ENCODE measurements at places on chromosomes 6 and 20. TPM values are rescaled to one million over a fixed set of nuclear protein-coding genes. Genes with fewer than 3 reads are reported as not detected.

DNA sequence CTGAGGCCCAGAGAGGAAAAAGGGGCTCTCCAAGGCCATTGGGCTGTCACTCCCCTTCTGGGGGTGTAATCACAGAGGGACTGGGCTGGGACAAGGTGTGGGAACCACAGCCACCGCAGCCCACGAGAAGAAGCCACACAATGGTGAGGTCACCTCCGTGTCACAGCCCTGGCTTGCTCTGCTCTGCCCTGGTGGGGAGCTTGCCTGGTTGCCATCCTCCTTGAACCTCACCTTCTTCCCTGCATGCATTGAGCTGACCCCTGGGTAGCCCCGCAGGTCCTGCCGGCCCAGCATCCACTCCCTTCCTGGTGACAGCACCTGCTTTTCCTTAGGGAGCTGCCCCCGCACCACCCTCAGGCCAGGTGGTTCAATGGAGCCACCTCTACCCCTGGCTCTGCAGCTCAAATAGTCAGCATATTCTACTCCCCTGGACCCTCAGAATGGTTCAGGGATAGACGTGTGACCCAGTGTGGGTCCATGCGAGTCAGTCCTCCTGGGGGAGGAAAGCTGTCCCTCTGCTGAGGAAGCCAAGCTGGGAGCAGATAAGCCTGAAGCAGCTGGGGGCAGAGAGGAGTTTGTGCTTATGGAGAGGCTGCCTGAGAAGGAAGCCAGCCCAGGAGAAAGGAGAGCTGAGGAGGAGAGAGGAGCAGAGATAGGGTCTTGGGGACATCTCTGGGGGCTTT, 21.3 kb downstream of the RBM38 start:
- no peak for DNase-seq

- no peak for DNase-seq
Measured at GRCh38 chr6:79070206-79070825, 7.7 kb downstream of the PHIP start.

DNA sequence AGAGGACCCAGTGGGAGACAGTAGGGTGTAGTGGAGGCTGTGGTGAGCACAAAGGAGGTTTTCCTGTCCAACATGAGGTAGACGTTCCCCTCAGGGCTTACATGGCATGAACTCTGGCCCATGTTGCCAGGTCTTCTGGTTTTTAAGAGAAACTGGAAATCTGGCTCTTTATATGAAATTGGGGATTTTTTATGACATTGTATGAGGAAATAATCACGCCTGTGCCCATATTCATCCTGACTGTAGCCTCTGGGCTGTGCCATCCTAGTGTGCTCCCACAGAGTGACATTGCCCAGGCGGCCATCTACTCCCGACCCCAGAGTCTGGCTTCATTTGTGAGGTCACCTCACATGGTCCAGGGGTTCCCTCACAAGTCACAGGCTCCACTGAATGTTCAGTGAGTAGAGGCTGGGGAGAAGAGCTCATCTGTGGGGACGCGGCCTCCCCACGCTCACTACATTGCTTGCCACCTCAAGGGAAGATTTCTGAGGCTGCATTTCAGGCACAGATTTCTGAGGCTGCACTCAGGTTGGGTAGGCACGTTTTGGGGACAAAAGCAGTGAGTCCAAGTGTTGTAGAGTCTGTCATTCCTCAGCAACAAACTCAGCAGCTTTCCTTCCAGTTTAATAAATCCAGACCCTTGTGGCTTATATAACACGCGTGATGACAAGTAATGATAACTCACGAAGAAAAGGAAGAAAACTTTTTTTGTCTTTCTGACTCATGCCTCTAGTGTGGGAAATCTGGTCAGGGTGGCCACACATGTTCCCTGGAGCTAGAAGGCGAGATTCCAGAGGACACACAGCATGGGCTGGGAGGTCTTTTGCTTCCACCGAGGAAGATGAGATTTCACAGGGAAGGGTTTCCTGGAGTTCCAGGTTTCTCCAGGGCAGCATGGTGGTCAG, 41.7 kb downstream of the SLC24A3 start:
- no peak for DNase-seq

- DNase-seq, result peak; percentile 86
Measured at GRCh38 chr6:42028234-42029061, 21.9 kb upstream of the TAF8 start.

- no peak for DNase-seq
Measured at GRCh38 chr20:10366898-10367692, 66.9 kb downstream of the MKKS start.

DNA sequence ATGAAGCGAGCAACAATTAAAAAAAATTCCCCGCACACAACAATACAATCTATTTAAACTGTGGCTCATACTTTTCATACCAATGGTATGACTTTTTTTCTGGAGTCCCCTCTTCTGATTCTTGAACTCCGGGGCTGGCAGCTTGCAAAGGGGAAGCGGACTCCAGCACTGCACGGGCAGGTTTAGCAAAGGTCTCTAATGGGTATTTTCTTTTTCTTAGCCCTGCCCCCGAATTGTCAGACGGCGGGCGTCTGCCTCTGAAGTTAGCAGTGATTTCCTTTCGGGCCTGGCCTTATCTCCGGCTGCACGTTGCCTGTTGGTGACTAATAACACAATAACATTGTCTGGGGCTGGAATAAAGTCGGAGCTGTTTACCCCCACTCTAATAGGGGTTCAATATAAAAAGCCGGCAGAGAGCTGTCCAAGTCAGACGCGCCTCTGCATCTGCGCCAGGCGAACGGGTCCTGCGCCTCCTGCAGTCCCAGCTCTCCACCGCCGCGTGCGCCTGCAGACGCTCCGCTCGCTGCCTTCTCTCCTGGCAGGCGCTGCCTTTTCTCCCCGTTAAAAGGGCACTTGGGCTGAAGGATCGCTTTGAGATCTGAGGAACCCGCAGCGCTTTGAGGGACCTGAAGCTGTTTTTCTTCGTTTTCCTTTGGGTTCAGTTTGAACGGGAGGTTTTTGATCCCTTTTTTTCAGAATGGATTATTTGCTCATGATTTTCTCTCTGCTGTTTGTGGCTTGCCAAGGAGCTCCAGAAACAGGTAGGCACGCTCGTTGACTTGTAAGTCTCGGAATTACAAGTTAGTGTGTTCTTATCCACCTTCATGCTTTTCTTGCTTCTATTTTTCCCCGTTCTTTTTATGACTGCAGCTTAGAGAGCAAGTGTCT, at the start of gene EDN1:
EDN1 (plus strand) TSS at position 429 of the 888 bp plus-strand sequence; CDS start at position 698, 269 bp downstream.
- peak; percentile 81 for DNase-seq

ARMC12 gene
- total RNA-seq, result 0.24 TPM

GABRR1 gene
- 0.02 TPM for total RNA-seq

PRR18 gene
- 0.14 TPM for total RNA-seq

Data from A172 (cell line).